Activated CD8-positive, alpha-beta memory T cell treated with anti-CD3 and anti-CD28 coated beads, Interleukin-2, amount 10 ng/mL, durations not matched to agents 7 days and 5 days (primary cell): ENCODE measurements at places on chromosomes 12 and 14.

DNA sequence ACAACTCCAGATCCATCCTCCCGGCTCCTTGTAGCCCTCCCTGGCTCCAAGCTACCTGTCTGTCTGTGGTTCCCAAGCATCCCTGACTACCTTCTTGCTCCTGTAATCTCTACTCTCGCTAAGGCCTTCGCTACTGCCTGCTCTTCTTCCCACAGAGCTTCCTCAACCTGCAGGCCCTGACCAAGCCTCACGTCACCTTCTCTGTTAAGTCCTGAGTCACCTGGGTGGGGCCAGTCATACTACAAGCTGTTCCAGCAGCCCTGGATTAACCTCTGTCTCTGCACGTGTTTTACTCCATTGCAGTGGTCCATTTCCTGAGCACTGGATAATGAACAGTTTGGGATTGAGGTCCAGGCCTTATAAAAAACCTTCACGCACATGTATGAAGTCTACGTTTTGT lies 770.7 kb downstream of the BCL11B start:
- DNase-seq = no peak

DNA sequence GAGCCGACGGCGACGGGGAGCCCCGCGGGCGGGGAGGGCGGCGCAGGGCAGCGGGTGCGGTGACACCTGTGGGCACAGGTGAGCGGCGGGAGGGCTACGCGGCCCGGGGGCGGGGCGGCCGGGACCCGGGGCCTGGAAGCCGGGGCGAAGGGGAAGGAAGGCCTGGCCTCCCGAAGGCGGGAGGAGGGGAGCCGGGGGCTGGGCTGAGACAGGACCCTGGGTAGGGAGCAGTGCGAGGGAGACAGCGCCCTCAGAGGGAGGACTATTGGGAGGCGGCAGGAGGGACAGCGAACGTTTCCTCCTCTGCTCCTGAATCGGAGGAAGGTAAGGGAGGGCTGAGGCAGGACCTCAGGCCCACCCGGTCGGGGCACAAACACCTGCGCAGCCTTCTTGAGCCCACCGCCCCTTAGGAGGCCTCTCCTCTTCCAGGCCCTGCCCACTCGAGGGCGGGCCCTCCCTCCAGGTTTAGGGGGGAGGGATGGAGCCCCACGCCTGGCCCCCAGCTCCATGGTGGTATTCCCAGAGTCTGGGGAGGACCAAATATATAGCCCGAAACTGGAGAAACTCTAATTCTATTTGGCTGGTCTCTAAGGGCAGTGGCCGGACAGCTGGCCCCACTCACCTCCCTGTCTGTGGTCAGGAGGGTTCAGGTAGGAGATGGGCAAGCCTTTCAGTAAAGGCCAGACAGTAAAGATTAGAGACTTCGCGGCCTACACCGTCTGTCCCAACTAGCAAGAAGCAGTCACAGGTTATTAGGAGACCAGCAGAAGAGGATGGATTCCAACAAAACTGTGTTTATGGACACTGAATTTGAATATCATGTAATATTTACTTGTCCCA lies 509 bp downstream of the PLEKHG6 start:
- DNase-seq = no peak

- DNase-seq = no peak
These were observed 5.2 kb downstream of the ZBTB42 start for GRCh38 chr14:104805941-104806624.

DNA sequence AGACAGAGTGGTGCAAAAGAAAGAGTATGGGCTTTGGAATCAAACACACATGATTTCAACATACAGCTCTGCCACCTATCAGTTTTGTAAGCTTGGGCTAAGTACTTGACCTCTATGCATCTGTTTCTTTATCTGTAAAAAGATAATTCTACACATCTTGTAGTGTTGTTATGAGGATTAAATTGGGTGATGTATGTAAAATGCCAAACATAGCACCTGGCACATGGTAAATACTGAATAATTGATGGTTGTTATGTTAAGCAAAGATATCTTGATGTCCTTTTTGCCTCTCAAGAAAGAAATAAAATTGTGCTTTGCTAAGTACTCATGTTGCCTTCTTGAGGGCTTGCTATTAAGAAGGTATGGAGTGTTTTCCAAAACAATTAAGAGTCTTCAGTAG lies 2.3 kb upstream of the CSRP2 start:
- no peak for DNase-seq

- no peak for DNase-seq
These were observed 17.8 kb downstream of the ELK3 start for GRCh38 chr12:96211988-96212387.

DNA sequence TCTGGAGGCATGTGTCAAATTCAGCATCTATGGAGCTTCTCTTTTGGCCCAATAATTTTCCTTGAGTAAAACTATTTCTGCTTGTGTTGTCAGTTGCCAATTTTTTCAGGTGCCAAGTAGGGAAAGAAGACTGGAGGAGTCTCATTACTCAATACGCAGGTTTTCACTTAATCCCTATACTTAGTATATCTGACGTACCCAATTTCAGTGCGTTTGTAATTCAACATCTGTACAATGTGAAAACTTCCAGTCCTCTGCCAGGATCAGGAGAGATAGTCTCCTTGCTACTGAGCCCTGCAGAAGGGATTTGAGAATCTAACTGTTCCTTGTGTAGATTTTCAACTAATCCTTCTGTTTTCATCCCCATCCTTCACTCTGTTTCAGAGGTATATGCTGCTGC lies 5.7 kb upstream of the PAWR start:
- no peak for DNase-seq

- DNase-seq = no peak
These were observed 201.2 kb downstream of the DAD1 start for GRCh38 chr14:22387776-22388241.

GRCh38 chr12:47414511-47414910 lies 291.3 kb downstream of the RPAP3 start:
- DNase-seq = no peak

DNA sequence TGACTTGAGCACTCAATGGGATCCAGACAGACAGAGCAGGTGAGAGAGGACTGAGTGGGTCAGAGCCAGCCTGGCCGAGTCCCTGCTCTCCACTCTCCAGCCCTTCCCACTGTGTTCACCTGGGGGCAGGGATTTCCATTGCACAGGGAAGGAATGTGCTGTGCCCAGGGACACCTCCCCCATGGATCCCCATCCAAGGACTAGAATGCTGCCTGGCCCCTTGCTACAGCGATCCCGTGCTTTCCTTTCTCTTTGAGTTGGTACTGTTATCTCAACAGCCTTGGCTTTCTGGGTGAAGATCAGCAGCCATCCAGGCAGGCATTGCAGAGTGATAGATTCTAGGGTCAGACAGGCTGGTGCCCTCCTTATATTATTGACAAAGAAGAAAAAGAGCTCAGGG lies 60.3 kb upstream of the DLK1 start:
- no peak for DNase-seq

GRCh38 chr12:92408072-92408900 lies 262.6 kb upstream of the BTG1 start:
- DNase-seq = peak; percentile 76
